Mammary microvascular endothelial cell (primary cell): ENCODE measurements at places on chromosomes 13 and 19. TPM values are rescaled to one million over a fixed set of nuclear protein-coding genes. Genes with fewer than 3 reads are reported as not detected.

The VRK3 gene
- 27.2 and 28.0 TPM in 2 replicates for total RNA-seq

The FBXL3 gene
- total RNA-seq: 37.4 and 39.6 TPM in 2 replicates

The LAIR1 gene
- not detected in 2 replicates for total RNA-seq

The ZNF571 gene
- total RNA-seq: 1.6 and 1.8 TPM in 2 replicates

The SMIM24 gene
- not detected in 2 replicates for total RNA-seq

The TPRX1 gene
- total RNA-seq: not detected in 2 replicates

The ZIC2 gene
- total RNA-seq: 0.07 TPM in 1 of 2 replicates, not detected in the other

The PPP1R37 gene
- total RNA-seq: 30.6 and 32.1 TPM in 2 replicates

The NBEA gene
- total RNA-seq: 1.1 and 1.2 TPM in 2 replicates

The ABCA7 gene
- total RNA-seq: 6.1 and 13.3 TPM in 2 replicates

The SMIM17 gene
- 0.33 TPM in 1 of 2 replicates, not detected in the other for total RNA-seq

The ZNF584 gene
- 6.9 and 8.0 TPM in 2 replicates for total RNA-seq

The PARP4 gene
- 77.7 and 86.8 TPM in 2 replicates for total RNA-seq

The MLLT1 gene
- 20.2 and 22.0 TPM in 2 replicates for total RNA-seq

The ZNF888 gene
- total RNA-seq: 3.9 and 8.3 TPM in 2 replicates

The EPSTI1 gene
- 19.9 and 20.2 TPM in 2 replicates for total RNA-seq

The FLT1 gene
- total RNA-seq: 65.1 and 74.6 TPM in 2 replicates
